ENCODE measurements at places on chromosomes 4 and X. TPM values are rescaled to one million over a fixed set of nuclear protein-coding genes. Genes with fewer than 3 reads are reported as not detected.

Gene P2RY10
- not detected for total RNA-seq

Gene GPRASP2
- 24.6 TPM for total RNA-seq

Gene DDX60
- 9.0 TPM for total RNA-seq

Gene FAT4
- 8.3 TPM for total RNA-seq

Gene ELMOD2
- 26.1 TPM for total RNA-seq

Data from myometrial cell (primary cell).